T-helper 2 cell (primary cell): ENCODE measurements at places on chromosomes 4 and X.

GRCh38 chr4:80619070-80619674 is 283.6 kb downstream of the CFAP299 start:
- DNase-seq, result no peak

DNA sequence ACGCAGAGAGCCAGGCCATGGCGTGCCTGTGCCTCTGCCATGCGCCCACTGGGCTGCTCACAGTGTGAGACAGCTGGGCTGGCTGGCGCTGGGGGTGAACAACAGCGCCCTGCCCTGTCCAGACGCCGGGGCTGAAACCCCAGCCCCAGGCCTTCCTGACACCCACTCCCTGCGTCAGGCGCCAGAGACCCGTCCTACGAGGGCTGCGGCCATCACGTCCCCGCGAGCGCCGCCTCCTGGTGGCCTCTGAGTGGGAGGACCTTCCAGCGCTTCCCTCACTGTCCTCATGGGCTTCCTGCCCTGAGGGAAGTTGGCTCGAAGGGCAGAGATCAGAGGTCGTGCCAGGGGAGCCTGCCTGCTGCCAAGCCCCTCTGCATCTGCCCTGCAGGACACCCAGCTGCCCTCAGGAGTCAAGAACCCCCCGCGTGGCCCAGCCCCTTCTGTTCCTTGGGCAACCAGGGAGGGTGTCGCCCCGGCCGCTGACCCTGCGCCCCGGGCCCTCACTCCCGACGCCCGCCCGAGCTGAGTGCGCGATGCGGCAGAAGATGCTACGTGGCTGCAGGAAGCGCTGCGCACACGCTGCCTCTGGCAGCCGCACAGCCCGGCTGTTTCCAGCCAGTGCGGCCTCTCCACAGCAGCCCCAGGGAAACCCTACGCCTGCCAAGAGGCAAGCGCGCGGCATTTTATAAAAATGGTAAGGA is 16.2 kb downstream of the NELFA start:
- no peak for DNase-seq

GRCh38 chr4:69617083-69617694 is 22.3 kb downstream of the UGT2A2 start:
- DNase-seq, result no peak

DNA sequence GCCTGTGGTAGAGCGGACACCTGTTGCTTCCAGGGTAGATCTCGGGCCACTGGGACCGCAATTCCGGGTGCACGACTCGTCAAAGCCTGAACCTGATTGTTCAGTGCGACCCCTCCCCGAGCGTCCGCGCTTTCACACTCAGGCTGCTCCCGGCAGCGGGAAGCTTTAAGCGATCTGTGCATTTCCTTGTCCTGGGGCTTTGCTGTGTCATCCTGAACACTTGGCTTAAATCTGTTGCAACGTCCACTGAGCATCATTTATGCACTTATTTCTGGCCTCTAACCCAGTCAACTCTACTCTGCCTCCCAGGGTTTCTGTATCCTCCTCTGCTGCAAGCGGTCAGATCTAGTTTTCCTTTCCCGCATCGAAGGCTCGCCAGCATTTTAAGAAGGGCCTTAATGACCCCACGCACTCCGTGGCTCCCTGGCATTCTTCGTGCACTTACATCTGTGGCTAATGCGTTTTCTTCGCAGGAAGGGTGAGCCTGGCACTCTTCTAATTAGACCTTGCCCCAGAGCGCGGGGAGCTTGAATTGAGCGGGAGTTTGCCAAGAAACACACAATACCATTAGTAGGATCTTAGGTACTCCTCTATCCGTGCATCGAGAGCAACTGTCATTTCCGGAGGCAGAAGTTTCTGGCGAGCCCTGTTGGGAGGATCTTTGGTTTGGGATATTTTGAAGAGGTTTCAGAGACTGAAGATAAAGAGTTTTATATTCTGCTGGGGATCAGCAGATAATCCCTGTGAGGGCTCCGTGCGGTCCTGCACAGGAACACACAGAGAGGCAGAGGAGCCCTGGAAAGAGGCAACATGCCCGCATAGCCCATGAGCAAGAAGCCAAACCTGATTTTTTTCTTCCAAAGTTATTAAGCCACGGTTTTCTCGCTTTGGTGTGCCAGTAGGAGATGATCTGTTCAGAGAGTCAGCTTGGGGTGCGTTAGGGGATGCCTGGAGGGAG is 654 bp upstream of the DDIT4L start:
- no peak for DNase-seq

DNA sequence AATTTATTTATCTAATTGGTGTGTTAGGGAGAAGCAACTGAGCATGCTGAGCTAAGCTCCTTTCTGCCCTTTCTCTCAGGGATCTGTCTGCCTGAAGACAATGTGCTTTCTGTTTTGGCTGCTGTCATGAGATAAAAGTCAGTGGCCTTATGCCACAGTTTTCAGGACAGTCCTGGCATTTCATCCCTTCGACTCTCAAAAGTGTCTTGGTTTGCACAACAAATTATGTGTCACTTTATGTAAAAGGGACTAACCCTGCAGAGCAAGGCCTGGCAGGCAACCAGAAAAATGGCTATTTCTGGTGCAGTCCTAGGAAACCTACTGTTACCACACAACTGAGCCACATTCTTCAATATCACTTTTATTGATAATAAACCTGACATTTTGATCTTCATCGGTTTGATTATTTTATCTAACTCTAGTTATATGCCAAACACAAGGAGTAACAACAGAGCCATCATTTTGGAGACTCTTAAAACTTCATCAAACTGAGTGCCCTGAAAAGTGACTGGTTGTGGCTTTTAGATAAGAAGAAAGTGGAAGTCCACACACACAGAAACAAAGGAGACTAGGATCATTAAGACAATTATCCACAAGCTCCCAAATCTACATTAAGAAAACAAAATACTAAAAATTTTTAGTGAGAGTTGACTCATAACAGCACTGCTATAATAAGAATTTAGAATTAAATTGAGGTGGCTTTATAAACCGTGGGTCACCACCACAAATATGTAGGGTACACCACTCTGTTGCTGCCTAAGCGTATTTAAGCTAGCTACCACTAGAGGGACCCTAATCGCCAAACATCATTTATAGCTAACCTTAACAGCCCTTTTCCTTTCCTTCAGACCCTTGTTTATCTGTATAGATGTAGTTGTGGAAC is 95.9 kb upstream of the PTPN13 start:
- DNase-seq, result no peak

- no peak for DNase-seq
These were observed 49.1 kb downstream of the PDGFRA start for GRCh38 chr4:54278216-54278615.
